Cerebellum (tissue), 4 donors: ENCODE measurements at places on chromosomes 1 and 21. TPM values are rescaled to one million over a fixed set of nuclear protein-coding genes. Genes with fewer than 3 reads are reported as not detected.

DNA sequence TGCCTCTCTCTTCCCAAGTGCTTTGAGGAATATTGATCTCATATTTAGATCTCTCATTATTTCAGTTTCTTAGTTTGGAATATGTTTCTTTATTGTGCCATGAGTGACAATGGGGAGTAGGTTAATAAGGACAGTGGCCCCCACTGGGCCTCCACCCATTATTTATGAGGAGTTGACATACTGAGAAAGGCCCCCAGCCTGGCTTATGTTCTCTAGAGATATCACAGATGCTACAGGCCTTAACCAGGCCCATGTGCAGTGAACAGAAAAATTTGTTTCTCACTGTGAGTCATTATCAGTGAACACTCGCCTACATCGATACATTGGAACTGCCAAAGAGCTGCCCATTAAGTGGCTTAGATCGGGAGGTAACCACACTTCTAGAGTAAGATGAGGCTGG, 35.7 kb upstream of the SYT6 start:
- no peak for DNase-seq

- DNase-seq: no peak
Measured at GRCh38 chr1:66095190-66095589, 302.5 kb downstream of the PDE4B start.

GRCh38 chr21:36753556-36753955, 54.6 kb downstream of the SIM2 start:
- no peak for DNase-seq

DNA sequence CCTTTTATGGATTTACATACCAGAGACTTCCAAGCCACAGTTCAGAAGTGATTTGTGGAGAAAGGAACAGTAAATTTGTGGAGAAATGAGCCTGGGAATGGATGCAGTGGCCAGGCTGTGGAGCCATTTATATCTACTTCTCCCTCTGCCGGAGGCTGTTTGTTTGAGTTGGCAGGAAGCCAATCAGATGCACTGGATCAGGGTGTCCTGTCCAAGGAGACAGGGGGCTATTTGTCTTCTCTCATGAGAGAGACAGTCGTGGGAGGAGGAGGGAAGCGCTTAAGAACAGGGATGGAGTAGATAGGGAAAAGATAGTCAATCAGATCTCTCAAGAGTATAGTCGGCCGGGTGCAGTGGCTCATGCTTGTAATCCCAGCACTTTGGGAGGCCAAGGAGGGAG, 2.8 kb upstream of the HAPLN2 start:
- no peak for DNase-seq

DNA sequence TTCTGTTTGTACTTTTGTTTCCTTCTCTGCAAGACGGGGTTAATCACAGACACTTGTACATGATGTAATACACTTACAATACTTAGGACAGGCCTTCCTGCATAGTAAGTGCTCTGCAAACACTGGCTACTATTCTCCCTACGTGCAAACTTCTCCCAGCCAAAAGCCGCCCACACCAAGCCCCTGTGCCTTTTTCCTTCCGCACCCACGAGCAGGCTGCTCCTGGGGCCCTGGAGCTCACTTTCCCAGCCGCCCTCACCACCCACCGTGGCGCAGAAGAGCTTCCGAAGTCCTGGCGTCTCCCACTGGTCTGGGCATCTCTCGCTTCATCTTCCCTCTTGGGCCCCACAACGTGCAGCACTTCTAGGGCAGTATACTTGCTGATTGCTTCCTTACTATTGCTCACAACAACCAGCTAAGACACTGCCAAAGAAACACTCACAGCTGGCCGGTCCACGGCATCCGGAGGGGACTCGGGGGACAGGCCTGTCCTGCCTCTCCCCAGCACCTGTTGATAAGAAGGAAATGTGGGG, 22.5 kb upstream of the GPR157 start:
- no peak for DNase-seq

DNA sequence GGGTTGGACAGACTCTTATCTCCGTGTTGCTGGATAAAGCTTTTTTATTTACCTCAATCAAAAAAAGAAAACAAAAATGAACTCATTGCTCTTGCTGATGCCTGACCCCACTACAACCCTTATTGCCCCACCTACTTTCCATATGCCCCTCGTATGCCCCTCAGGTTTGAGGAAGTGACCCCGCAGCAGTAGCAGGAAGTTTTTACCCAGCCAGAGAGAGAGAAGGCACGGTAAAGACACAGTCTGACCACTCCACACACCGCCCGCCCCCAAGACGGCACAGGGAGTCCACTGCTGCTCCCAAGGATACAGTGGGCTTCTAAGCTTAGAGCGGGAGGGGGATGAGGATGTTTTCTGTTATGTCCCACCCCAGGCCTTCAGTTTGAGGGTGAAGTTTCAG, 9.8 kb downstream of the PLEKHO1 start:
- DNase-seq: no peak

The RBBP4 gene
- 145 TPM for total RNA-seq

The CACYBP gene
- 122 TPM for total RNA-seq

The LIN28A gene
- not detected for total RNA-seq

The NIPAL3 gene
- total RNA-seq: 24.9 TPM

The DIO1 gene
- not detected for total RNA-seq

The BSND gene
- total RNA-seq: 0.09 TPM

The CD1B gene
- not detected for total RNA-seq

The AIRE gene
- 0.09 TPM for total RNA-seq
